Right renal cortex interstitium (tissue), 3 donors: ENCODE measurements at places on chromosomes 12 and 14. TPM values are rescaled to one million over a fixed set of nuclear protein-coding genes. Genes with fewer than 3 reads are reported as not detected.

DNA sequence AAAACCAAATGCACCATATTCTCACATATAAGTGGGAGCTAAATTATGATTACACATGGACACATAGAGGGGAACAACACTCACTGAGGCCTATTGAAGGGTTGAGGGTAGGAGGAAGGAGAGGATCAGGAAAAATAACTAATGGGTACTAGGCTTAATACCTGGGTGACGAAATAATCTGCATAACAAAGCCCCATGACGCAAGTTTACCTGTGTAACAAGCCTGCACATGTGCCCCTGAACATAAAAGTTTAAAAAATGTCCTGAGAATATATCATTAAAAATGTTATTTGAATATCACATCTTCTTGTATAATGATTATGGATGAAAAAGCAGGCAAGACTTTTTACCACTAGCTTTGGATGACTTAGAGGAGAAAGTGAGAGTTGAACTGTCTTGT lies 138.0 kb upstream of the NOVA1 start:
- no peak for DNase-seq

DNA sequence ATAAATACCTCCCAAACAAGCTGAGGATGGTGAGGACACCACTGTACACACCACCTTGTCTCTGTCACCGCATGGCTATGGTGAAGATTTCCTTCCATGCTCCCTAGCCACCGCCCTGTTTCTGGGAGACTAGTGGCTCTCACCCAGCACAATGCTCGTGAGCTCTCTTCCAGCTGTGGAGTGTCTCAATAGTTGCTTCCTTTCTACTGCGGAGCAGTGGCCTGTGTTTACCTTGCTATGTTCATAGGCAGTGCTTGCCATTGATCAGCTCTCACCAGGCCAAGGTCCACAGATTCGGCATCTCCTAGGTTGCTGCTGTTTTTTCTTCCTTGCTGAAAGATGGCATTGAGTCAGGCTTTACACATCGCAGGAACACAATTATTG lies 313.6 kb upstream of the RTL1 start:
- DNase-seq = no peak

GRCh38 chr12:104750061-104750460 lies 208.0 kb downstream of the SLC41A2 start:
- no peak for DNase-seq

GRCh38 chr14:105324871-105325270 lies 10.3 kb downstream of the PACS2 start:
- DNase-seq = no peak

DNA sequence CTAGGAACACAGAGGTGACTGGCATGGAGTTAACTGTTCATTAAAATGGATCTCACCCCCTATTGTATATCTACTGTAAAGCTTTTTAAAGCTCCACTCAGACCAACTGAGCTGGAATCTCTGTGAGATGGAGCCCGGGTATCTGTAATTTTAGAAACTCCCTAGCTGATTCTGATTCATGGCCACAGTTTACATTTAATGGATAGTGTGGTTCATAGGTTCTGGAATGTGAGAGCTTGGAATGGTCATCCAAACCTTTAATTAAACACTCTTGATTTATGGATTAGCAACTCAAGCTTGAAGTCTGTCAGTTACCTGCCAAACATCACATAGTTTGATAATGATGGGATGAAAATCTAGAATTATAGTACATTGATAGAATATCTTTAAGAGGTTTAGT lies 183.8 kb downstream of the SLC25A21 start:
- DNase-seq = no peak

- no peak for DNase-seq
Measured at GRCh38 chr12:70121562-70121961, 121.7 kb upstream of the CNOT2 start.

- DNase-seq = no peak
Measured at GRCh38 chr14:23566112-23566777, 1.3 kb downstream of the AP1G2 start.

- DNase-seq = no peak
Measured at GRCh38 chr12:127271776-127272175, 995.2 kb upstream of the TMEM132C start.

- DNase-seq = no peak
Measured at GRCh38 chr14:96739200-96739910, 57.8 kb upstream of the VRK1 start.

GRCh38 chr12:13941258-13942249 lies 39.8 kb downstream of the GRIN2B start:
- peak; percentile 36 for DNase-seq

- DNase-seq = no peak
Measured at GRCh38 chr12:112482733-112483132, 64.0 kb downstream of the PTPN11 start.

APPL2 gene
- 88.9 TPM for polyA plus RNA-seq

LRP1-AS gene
- polyA plus RNA-seq = not detected

LUM gene
- polyA plus RNA-seq = 56.3 TPM

MYF5 gene
- polyA plus RNA-seq = 0.14 TPM

PRKD1 gene
- 30.4 TPM for polyA plus RNA-seq

PA2G4 gene
- 171 TPM for polyA plus RNA-seq
